Spinal cord (tissue), 10 donors: ENCODE measurements at places on chromosomes 11 and 22. TPM values are rescaled to one million over a fixed set of nuclear protein-coding genes. Genes with fewer than 3 reads are reported as not detected.

The KRTAP5-7 gene
- 0.20 TPM for total RNA-seq

The LMO2 gene
- total RNA-seq, result 22.3 TPM

The EFCAB6 gene
- total RNA-seq, result 9.1 TPM

The ZDHHC8 gene
- total RNA-seq, result 13.9 TPM

The KCNE3 gene
- 4.7 TPM for total RNA-seq
